ENCODE measurements at places on chromosomes 7 and 10.

DNA sequence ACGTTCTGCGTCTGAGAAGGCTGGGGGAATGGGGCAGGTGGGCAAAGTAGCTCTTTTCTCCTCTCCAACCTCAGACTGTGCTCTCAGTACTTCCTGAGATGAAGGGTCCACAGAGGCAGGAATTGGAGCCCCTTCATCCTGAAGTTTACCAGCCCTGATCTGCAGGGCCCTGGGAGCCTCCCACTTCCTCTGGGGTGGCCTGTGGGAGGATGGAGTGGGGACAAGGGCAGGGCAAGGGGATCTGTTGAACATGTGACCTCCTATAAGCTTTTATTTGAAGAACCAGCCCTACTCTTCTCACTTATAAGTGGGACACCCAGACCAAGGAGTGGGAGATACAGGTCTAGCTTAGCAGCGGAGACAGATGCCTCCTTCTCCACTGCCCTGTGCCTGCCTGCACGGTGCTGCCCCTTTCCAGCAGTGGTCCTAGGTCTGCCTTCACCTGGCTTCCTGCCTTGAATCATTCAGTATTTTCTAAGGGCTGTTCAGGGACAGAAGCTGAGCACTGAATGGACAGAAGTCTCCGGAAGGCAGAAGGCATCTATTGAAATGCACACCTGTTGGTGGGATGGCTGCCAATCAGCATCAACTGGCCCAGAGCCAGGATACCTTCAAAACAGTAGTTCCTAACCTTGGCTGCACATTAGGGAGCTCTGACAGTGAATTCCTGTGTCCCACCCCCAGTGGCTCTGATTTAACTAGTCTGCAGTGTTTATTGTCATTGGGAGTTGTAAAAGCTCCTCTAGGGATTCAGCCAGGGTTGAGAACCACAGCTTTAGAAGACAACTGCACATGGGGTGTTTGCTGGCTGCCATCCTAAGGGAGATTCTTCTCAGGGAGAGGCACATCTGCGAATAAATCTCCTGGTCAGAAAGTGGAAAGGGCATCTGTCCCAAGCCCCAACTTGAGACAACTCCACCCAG lies 2.7 kb upstream of the ARHGAP22 start:
- no peak for DNase-seq

- no peak for DNase-seq
Observed at GRCh38 chr7:39535064-39535463, 31.1 kb upstream of the YAE1 start.

DNA sequence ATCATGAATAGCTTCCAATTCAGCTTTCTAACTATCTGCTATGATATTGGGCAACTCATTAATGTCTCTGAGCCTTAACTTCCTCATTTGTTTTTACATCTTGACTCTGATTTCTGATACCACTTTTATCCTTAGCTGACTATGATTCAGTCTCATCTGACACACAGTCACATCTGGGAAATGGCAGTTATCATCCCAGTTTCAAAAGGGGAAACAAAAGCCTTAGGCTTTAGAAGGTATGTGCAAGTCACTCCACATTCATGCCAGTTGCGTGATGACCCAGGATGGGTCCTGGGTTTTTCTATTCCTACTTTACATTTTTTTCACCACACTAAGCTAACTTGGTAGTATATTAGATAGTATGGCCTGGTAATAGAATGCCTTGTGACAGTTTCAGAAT lies 12.7 kb downstream of the SCIN start:
- no peak for DNase-seq

GRCh38 chr10:102564209-102564834 lies 60.5 kb downstream of the SUFU start:
- no peak for DNase-seq

DNA sequence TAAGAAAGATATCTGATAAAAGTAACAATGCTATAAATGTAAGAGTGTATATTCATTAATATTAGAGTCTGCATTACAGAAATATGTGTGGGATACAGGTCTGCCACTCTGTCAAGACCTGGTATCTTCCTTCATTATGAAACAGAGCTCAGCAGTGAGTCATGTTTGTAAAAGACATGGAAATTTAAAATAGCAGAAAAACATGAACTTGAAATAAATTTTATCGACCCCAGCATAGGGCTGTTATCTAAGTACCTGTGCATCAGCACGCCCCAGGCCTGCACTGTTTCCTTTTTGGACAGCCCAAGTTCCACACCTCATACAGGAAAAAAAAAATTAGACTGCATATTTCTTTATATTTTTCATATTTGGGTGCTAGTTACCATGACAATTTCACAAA lies 58.0 kb upstream of the ZPBP start:
- no peak for DNase-seq

DNA sequence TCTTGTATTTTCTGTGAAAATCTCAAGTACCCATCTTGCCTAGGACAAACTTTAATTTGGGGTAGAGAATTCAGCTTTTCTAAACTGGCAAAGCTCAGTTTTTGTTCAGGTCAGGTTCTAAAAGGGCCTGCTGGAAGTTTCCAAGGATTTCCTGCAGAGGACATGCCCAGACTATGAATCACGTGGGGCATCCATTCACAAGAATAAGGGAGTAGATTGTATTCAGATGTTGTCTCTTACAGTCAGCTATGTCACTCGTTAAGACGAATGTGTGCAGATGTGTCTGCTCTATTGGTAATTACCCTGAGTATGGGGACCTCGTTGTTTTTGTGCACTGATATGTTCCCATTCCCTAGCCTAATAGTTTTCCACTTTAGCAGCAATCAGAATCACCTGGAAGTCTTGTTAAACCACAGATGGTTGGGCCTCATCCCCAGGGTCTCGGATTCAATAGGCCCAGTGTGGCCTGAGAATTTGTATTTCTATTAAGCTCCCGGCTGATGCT lies 81.0 kb upstream of the ITPRID1 start:
- no peak for DNase-seq

DNA sequence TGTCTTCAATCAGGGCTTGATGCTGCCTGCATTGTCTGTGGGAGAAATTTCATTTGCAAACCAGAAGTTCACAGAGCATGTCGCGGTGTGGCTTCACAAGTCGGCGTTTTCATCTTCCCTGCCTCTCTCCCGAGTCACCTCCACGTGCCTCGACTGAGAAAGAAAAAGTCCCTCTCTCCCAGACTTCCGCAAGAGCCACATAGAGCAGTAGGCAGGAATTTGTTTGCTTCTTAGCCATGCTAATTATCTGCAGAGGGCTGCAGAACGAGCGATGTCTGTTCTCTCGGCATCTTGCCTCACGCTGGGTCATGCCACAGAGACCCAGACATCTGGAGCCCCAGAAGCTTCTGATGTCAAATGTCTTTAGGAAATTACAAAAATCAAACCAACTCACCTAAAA lies 272.2 kb downstream of the TCF7L2 start:
- no peak for DNase-seq

GRCh38 chr7:148242294-148242821 lies 348.2 kb upstream of the C7orf33 start:
- no peak for DNase-seq

DNA sequence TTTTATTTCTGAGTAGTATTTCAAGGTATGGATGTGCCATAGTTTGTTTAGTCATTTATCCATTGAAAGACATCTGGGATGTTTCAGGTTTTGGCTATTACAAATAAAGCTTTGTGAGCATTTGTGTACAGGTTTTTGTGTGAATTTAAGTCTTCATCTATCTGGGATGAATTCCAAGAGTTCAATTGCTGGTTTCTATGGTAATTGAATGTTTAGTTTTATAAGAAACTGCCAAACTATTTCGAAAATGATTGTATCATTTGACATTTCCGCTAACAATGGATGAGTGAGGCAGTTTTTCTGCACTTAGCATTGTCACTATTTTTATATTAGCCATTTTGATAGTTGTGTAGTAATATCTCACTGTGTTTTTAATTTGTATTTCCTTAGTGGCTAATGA lies 99.4 kb downstream of the WDFY4 start:
- no peak for DNase-seq

DNA sequence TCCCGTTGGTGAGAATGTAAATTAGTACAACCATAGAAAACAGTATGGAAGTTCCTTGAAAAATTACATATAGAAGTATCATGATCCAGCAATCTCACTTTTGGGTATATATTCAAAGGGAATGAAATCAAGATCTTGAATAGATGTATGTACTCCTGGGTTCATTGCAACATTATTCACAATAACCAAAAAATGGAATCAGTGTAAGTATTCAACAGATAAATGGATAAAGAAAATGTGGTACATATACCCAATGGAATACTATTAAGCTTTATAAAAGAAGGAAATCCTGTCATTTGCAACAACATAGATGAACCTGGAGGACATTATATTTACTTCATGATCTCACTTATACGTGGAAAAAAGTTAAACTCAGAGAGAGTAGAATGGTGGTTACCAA lies 86.8 kb downstream of the TRIM24 start:
- DNase-seq, result no peak

DNA sequence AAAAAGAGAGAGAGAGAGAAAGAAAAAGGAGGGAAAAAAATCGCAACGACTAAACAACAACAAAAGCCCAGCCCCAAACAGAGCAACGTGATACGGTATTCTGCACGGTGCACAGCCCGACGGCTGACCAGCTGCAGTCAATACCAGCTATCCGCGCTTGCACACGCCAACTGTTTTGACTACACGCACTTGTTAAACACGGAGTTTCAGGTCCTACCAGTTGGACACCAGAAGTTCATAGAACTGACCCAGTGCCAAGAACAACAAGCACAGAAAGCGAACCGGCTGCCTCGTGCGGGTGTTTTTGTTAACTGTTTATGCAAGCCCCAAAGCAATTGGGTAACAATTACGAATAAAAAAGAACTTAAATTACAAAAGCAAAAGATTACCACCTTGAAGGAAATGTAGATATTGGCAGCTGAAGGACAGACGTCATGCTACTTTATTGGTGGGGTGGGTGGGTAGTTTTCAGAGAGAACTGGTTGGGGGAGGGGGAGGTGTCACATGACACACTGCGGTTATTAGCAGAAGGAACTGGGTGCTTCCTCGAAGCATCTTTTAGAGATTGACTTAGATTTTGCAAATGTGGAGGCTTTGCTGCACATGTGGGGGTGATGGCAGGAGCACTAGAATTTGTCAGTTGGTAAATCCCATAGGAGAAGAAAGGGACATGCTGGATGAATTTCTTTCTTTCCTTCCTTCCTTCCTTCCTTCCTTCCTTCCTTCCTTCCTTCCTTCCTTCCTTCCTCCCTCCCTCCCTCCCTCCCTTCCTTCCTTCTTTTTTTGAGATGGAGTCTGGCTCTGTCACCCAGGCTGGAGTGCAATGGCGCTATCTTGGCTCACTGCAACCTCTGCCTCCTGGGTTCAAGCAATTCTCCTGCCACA lies 110.6 kb upstream of the EFCAB10 start:
- DNase-seq, result no peak

GRCh38 chr7:157054927-157055326 lies 44.5 kb upstream of the MNX1 start:
- no peak for DNase-seq

DNA sequence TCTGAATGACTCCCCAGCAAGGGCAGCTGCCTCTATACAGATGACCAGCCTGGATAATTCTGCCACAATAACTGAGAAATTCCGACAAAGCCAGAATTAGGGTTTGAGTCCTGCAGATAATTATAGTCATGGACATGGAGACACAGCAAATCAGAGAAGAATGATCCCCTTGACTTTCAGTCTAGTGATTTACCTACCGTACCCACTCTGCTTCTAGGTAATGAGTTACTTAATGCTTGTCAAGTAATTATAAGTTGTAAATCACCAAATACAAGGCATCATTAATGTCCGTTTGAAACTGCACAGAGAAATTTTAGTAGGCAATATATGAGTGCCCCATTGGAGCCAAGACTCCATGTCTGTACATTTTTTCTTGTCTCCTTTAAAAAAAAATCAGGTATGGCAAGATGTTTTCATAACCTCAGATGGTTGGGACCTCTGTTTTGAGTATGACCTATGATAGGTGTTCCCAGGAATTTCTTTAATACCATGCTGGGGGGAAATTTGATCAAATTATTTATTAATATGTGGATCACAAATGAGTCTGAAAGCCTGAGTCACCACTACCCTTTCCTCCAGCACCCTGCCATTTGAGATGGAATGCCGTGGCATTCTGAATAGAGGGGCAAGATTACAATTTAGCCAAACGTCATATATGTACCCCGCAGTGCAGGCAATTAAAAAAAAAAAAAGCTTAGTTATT lies 5.5 kb upstream of the ARID5B start:
- DNase-seq, result no peak

GRCh38 chr7:128946936-128947830 lies 9.5 kb downstream of the IRF5 start:
- DNase-seq, result no peak

GRCh38 chr7:155207326-155208002 lies 90.2 kb upstream of the INSIG1 start:
- DNase-seq, result no peak

GRCh38 chr7:46080595-46081159 lies 159.6 kb upstream of the IGFBP3 start:
- DNase-seq, result no peak

DNA sequence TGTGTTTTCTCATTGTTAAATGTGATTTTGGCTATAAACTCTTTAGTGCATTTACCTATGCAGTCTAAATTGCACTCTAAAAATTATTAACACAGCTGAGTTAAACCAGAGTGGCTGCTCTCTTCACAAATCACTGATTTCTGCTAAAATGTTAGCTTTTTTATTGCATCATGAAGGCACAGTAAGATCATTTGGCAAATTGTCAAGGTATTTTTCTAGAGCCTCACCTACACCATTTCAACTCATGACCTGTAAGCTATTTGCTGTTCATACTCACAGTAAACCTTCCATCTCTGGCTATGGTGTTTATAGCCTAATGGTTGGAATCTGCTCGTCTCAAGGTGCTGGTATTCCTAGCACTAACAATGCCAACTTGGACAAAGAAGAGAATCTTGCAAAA lies 25.7 kb downstream of the NDUFB2 start:
- DNase-seq, result no peak

GRCh38 chr10:103896225-103896624 lies 21.8 kb downstream of the STN1 start:
- no peak for DNase-seq

DNA sequence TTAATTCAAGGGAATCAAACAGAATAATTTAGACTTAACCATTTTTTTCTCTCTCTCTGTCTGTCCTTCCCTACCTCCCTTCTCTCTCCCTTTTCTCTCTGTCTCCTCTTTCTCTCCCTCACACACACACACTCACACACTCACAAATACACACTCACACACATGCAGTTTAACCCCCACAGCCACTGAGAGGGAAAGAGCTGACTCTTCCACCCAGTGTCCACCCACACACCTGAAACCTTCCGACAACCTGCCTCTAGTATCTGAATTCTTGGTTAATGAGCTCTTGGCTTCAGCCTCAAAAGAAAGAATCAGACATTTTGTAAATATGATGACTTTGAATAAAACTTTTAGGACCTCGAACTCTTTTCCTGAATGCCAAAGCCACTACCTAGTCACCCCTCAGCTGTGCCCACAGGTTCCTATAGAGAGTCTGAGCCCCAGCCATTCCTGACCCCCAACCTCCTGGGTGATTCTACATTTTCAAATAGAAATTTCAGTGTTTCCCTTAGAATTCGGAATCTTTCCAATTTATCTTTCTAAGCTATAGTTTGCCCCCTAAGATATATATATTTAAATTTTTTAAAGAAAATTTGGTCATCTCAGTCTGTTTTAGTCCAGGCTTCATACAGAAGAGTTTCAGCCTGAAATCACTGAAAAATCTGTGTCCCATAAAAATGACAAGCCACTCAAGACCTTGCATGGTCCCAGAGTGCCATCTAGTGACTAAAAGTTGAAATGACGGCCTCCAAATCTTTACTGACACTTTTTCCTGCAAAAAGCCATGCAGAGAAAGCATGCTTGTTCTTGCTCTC lies 202.8 kb downstream of the IPMK start:
- no peak for DNase-seq

Measured in stimulated activated CD4-positive, alpha-beta T cell treated with anti-CD3 and anti-CD28 coated beads, TNF-alpha, amount 100 ng/mL, for 24 hours (primary cell).